ENCODE measurements at places on chromosomes 1 and 21. TPM values are rescaled to one million over a fixed set of nuclear protein-coding genes. Genes with fewer than 3 reads are reported as not detected.

Gene CLK2
- total RNA-seq = 59.7 TPM

Gene GJA5
- 28.3 TPM for total RNA-seq

Gene GIPC2
- total RNA-seq = 10.7 TPM

DNA sequence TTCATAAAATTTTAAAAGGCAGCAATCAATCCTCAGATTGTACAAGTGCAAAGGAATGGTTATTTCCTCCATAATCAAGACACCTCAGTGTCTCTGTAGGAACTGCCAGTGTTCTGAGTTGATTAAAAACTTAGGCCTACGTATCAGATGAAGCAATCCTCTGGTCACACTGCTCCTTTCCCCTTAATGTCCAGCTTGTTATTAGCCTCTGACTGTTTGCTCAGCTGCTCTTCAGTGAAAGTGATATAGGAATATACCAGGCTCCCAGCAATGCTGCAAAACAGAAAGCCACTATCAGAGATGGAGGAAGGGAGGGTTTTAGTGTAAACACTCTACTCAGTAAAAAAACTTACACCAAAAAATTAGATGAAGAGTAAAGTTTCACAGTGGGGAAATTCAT, 49.8 kb downstream of the SLC35D1 start:
- peaks cover 11% of the 10 kb centered on the region for H3K4me1 ChIP-seq
- no peak overlapping the region for H3K4me3 ChIP-seq
- peaks cover 5% of the 10 kb centered on the region for H3K36me3 ChIP-seq
- no peaks in the 10 kb centered on the region for H3K27me3 ChIP-seq
- H3K27ac ChIP-seq = no peak overlapping the region

GRCh38 chr1:179034720-179035119, 9.0 kb downstream of the FAM20B start:
- H3K4me3 ChIP-seq = no peak overlapping the region
- no peaks in the 10 kb centered on the region for H3K27me3 ChIP-seq
- no peak overlapping the region for H3K27ac ChIP-seq
- no peaks in the 10 kb centered on the region for H3K36me3 ChIP-seq
- H3K4me1 ChIP-seq = no peaks in the 10 kb centered on the region
- no peak for DNase-seq
